ENCODE measurements at places on chromosomes 16 and 17.
A peak's percentile ranks its signal among the peaks of the same experiment; 100 is the strongest.

GRCh38 chr17:67392111-67392510 lies 15.0 kb downstream of the PITPNC1 start:
- no peak for DNase-seq

GRCh38 chr17:57721967-57722703 lies 23.0 kb downstream of the CCDC182 start:
- DNase-seq: no peak

- DNase-seq: peak; percentile 6
These were observed 415.1 kb downstream of the NPIPA8 start for GRCh38 chr16:17921357-17921978.

DNA sequence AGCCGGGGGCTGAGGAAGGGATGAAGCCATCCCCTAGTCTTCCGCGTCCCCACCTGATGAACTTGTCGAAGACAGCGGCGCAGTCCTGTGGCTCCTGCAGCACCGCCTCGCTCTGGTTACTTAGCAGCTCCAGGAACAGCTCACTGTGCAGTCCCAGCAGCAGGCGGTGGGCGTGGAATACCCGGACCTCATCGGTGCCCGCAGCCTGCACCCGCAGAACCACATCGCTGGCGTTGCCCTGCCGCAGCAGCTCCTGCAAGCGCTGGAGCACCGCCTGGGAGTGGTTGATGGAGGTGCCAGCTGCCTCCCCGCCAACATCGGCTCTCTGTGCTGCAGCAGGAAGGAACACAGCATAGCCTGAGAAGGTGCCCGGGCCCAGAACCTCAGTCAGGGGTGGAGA lies 1.8 kb downstream of the BTBD17 start:
- no peak for DNase-seq

Data from CD4-positive, alpha-beta T cell treated with Interleukin-6 at 100 ng/mL for 8 hours (primary cell).